ENCODE measurements at places on chromosomes 12 and 14.

DNA sequence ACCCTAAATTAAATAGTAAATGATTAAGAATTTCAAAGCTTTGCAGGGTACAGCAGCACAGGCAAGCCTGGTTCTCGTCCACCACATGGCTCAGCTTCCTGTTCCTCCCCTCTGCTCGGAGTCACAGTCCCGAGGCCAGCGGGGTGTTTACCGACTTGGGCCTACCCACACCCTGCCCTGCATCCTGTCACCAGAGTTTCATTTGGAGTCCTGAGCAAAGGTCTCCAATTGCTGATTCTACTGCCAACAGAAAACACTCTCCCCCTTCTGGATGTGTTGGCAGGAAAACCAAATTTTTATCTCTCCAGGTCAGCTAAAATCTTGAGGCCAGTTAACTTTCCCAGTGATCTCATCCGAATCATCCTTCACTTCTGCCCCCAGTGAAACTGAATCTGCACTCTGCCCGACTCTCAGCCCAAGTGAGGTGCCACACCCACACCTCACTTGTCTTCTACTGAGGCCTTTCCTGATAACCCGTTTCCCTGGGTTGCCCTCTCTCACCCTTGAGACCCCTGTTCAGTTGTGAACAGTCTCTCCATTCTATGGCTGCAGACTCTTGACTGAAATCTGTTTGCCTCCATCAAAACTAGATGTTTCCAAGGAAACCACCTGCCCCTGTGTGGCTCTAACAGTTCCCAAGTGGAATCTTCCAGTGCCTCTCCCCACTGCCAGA is 71.2 kb downstream of the VCPKMT start:
- DNase-seq, result peak; percentile 43

GRCh38 chr12:95611676-95612309 is 60.5 kb upstream of the USP44 start:
- DNase-seq, result no peak

DNA sequence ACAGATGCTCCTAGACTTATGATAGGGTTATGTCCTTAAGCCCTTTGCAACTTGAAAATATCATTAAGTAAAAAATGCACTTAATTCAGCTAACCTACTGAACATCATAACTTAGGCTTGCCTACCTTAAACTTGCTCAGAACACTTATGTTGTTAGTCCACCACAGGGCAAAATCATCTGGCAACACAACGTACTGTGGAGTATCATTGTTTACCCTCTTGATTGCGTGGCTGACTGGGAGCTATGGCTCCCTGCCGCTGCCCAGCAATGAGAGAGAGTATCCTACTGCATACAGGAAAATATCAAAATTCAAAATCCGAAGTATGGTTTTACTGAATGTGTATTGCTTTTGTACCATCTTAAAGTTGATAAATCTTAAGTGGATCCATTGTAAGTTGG is 105.5 kb downstream of the SOX5 start:
- DNase-seq, result no peak

DNA sequence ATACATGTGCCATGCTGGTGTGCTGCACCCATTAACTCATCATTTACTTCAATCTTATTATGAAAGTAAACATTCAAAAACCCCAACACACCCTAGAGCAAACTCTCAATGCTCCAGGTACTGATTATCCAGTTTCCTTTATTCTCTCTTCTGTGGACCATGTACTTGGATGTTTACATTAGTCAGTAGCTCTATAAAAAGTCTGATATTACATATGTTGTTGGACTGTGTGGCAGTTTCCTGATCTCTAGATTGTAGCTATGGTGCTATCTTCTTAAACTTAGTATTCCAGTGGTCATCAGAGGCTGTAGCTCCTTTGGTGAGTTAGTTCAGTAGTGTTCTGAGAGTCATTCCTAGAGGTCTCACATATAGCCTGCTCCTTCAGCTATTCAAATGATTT is 25.1 kb upstream of the ITGA5 start:
- DNase-seq, result no peak

- no peak for DNase-seq
Measured at GRCh38 chr12:18139989-18140596, 50.1 kb upstream of the RERGL start.
